ENCODE measurements at places on chromosomes 6 and 20.

- no peak for DNase-seq
Observed at GRCh38 chr6:36863670-36864540, 10.7 kb downstream of the PPIL1 start.

DNA sequence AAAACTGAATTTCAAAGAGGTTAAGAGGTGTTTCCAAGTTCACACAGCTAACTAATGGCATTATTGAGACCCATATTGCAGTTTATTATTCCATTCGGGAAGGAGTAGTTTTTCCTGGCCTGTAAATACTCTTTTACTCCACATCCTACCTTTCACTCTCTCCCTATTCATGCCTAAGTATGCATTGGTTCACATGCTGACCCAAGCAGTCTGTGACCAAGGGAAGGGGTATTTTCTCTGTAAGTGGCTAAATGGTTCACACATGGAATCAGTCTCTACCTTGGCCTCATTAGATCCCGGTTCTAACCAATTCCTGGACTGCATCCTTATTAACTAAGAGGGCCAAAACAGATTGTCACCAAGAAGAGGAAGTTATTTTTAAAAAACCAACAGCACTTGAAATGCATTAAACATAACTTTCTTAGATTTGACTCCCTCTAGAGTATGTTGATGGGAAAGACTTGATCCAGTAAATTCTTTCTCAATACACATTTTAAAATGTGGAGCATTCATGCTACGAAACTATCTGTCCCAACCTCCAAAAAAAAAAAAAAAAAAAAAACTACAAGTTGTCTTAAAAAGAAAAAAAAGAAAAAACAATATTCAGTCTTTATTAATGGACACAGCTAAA lies 17.8 kb upstream of the RSPO3 start:
- no peak for DNase-seq

DNA sequence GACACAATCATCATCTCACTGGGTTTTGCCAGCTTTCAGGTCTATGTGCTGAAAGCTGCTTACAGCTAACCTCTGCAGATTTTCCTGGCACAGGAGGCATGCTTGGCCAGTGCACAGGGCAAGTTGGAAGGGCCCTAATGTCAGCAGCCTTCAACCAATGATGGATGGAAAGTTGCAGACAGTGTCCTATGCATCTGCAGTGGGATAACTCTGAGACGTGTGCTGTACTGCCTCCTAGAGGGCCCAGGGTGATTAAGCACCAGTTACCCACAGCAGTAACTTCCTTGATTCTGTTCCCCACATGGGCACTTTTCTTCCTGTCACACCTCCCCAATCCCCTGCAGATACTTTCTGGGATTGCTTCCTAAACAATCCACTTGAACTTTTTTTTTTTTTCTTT lies 38.6 kb downstream of the OVOL2 start:
- DNase-seq: no peak

GRCh38 chr6:159064477-159064876 lies 19.7 kb upstream of the TAGAP start:
- DNase-seq: no peak

DNA sequence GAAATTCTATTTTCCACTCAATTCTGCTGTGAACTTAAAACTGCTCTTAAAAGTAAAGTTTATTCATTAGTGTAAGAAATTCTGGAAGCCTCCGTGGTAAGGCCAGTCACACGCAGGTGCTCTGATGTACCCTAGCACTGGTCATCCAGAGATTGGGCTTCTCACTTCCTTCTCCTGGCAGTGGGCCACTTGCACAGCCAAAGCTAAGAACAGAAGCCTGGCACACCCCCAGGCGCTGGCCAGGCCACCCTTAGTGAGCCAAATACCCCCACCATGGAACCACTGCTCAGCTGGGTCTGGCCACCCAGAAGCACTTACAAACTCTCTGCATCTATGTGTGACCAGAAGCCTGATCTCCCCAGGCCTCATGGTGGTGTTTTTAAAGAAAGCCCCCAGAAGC lies 35.3 kb upstream of the ARFGEF2 start:
- no peak for DNase-seq

GRCh38 chr6:43768983-43769525 lies 957 bp upstream of the VEGFA start:
- DNase-seq: no peak

DNA sequence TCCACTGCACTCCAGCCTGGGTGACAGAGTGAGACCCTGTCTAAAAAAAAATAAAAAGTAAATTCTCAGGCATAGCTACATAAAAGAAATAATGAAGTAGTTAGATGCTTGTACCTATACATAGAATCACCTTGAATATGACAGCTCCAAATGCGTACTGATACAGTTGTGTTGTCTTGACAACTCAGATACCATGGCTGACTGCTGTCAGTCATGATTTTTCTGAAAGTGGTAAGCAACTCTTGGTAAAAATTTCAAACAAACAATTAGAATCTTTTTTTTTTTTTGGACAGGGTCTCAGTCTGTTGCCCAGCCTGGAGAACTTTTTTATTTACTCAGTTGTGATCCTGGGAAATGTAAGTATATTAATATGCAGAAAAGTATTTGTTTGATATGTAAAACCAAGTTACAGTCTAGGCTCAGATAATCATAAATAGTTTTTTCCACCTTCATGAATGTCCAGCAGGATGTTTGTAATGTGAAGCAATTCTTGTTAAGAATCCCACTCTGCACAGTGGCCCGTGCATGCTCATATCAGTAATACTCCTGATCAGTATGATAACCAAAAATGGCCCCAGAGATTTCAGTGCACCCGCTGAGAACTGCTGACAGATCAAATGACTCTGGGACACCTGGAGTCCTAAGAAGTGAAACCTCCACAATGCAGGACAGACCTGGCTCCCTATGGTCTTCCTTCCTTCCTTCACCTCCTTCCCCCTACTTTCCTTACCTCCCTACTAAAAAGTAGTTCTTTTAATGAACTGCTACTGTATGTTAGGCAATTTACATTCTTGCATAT lies 14.0 kb upstream of the MAPK13 start:
- DNase-seq: no peak

GRCh38 chr20:45589725-45590124 lies 10.6 kb upstream of the WFDC8 start:
- no peak for DNase-seq

DNA sequence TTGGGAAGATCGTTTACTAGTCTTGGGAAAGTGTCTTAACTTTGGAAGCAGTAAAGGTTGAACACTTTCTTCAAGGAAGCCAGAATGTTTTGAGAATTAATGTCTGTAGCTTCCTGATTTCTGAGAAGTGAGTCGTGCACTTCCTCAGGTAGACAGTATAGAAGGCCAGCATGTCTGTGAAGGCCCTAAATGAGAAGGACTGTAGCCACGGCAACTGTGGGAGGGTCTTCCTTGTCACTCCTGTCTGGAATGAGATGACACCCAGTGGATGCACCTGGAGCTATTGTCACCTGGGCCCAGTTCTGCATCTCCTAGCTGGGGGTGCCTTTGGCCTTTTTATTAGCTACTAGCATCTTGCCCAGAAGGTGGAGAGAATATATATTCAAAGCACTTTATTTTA lies 8.8 kb downstream of the STX16 start:
- no peak for DNase-seq

- DNase-seq: no peak
Observed at GRCh38 chr20:24966317-24967012, 17.4 kb downstream of the CST7 start.

DNA sequence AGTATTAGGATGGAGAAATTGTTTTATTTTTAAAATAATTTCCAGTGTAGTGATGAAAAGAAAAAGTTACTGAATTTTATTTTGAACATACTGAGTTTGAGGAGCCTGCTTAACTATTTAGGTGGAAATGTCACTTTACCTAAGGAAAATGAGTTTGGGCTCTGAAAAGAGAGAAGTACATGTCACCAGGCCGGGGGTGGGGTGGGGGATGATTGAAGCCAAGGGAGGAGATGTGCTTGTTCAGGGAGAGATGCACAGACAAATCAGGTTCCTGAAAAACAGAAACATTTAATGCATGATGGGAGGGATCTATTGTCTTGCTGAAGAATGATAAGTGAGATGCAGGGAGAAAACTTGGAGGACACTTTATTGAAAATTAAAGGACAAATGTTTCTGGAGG lies 71.3 kb downstream of the PLCB1 start:
- DNase-seq: no peak

GRCh38 chr20:52422574-52423336 lies 231.2 kb upstream of the ZFP64 start:
- DNase-seq: no peak

DNA sequence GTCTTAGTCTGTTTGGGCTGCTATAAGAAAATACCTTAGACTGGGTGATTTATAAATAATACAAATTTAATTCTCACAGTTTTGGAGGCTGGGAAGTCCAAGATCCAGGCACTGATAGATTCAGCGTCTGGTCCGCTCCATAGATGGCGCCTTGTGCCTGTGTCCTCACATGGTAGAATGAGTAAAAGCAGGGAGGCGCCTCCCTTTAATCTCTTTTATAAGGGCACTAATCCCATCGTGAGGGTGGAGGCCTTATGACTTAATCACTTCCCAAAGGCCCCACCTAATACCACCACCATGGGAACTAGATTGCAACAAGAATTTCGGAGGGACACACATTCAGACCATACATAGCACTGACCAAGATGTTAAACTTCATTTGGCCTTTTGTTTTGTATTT lies 91.2 kb upstream of the TMEM181 start:
- no peak for DNase-seq

- peak; percentile 35 for DNase-seq
Observed at GRCh38 chr6:75934643-75935472, 137.6 kb downstream of the IMPG1 start.

DNA sequence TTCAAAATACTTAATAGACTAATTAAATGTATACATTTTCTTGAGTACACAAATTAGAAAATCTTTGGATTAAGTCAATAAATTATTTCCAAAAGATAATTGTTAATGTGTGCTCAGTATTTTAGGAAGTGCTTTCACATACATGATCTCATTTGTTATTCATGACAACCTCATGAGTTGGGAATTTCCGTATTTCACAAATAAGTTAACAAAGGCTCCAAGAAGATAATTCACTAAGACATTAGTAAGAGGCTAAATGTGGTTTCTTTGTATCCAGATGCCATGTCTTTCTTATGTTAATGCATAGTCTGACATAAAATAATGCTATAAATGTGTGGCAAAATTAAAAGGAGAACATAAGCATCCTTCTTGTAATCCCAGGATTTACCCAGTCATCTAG lies 79.5 kb upstream of the TCF21 start:
- DNase-seq: no peak

DNA sequence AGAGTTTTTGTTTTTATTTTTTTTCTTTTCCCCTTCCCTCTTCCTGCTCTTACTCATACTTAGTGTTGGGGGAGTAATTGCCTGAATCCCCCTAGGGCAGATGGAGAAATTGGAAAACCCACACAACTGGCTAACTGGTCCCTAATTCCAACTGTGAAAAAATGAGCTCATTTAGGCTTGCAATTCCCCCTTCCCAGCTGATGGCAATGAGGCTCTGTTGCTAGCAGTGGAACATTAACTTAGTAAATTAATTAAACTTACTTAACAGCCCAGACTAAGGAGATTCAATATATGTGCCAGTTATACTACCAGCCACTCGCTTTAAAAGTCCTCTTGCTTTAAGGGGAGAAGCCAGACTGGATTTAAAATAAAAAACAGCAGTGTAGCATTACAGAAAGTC lies 76.6 kb downstream of the PKHD1 start:
- no peak for DNase-seq

- no peak for DNase-seq
Observed at GRCh38 chr20:7672571-7672970, 267.7 kb downstream of the HAO1 start.

DNA sequence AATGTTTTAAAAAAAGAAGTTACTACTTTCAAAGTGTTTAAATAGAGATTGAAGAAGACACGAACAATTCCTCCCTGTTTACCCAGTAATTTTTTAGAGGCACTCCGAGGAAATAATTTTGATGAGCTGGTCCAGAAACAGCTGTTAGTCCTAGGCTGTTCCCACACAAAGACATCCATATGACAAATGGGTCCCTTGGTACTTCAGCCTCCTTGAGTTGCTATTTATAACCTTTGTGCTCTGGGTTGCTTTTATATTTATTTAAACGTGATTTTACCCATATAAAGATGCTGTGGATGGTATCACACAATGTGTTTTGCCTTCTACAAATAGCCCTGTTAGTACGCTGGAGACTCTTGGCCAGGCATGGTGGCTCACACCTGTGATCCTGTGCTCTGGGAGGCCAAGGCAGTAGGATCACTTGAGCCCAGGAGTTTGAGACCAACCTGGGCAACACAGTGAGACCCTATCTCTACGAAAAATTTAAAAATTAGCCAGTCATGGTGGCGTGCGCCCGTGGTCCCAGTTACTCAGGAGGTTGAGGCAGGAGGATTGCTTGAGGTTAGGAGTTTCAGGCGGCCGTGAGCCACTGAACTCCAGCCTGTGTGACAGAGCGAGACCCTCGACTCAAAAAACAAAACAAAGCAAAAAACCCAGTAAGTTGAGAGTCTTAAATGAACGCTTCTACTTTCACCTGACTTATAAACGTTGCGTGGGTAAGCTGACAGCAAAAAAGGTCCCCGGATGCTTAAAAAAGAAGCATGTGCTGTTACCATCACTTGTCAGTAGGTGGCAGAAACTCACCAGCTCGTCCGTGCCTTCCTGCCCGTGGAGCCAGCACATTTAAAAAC lies 56.9 kb upstream of the ARMH2 start:
- DNase-seq: peak; percentile 60

- no peak for DNase-seq
Observed at GRCh38 chr20:20835897-20836296, 123.5 kb upstream of the RALGAPA2 start.

DNA sequence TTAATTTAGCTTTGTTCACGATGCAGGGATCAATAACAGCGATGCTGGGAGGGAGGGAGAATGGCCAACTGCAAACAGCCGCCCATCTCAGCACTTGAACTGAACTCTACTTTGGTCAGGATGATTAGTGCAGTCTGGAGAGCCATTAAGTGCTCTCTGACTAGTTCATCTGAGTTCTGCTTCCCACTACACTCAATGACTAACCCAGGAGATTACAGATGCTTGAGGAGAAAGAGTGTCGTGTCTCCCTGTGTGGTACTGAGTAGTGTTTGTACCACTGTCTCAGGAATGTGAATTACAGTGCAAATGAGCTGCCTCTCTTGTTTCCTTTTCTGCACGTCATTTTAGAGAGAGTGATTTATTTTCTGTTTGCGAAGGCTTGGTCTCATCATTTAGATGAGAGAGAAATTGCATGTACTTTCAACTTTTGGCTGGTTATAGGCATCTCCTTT lies 23.5 kb downstream of the CARMIL1 start:
- DNase-seq: no peak
